ENCODE measurements at places on chromosomes 7 and 10.

DNA sequence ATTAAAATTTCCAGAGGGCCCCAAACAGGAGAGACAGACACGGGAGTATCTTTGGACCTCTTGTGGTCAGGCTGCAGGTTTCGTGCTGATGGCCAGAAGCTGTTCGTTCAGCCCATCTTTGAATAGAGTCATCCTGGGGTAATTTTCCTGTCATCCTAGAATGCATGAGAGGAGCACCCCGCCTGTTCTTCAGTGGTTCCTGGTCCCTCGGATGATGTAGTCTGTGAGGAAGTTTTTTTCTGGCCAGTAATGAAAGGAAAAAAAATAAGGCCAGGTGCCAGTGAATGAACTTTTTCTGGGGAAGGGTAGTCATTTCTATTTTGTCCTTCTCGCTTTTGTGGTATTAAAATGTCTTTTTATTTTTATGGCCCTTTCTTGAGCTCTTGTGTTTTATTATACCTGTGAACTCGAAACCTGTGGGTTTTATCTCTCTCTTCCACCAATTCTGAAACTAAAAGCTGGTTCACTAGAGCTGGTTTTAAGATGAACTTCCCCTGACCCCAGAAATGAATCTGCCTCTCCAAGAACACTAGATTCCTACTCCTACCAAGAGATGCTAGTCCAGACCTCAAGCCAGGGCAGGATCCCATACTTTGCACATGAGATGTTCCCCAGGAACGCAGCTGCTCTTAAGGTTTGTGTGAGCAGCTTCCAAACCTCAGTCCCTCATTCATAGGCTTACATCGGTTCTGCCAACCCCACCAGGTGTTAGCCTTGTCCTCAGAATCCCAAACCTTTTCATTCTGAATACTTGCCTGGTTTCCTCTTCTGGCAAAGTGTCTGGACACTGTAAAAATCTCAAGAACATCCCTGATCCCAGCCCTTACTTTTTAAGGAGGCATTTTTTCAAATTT, 15.4 kb upstream of the MEST start:
- no peak for ATAC-seq

- no peak for ATAC-seq
Measured at GRCh38 chr10:121921238-121921931, 6.4 kb downstream of the ATE1 start.

DNA sequence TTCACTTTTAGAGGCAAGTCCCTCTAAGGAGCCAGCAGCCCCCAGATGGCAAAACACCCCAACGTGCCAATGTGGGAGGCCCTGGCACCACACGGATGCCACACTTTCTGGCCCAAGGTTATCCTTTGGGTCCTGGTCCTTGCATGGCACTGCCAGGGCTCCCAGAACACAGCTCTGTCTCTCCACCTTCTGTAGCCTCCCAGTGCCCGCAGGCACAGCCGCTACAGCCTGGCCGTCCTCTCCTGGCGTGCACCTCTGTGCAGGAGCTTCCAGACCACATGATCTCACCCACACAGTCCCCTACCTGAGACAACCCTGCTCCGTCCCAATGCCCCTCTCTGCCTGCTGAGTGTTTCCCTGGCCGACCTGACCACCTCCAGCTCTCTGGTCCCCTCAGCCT, 215.0 kb downstream of the TNS3 start:
- no peak for ATAC-seq

- no peak for ATAC-seq
Measured at GRCh38 chr10:61632057-61632670, 30.6 kb upstream of the CABCOCO1 start.

DNA sequence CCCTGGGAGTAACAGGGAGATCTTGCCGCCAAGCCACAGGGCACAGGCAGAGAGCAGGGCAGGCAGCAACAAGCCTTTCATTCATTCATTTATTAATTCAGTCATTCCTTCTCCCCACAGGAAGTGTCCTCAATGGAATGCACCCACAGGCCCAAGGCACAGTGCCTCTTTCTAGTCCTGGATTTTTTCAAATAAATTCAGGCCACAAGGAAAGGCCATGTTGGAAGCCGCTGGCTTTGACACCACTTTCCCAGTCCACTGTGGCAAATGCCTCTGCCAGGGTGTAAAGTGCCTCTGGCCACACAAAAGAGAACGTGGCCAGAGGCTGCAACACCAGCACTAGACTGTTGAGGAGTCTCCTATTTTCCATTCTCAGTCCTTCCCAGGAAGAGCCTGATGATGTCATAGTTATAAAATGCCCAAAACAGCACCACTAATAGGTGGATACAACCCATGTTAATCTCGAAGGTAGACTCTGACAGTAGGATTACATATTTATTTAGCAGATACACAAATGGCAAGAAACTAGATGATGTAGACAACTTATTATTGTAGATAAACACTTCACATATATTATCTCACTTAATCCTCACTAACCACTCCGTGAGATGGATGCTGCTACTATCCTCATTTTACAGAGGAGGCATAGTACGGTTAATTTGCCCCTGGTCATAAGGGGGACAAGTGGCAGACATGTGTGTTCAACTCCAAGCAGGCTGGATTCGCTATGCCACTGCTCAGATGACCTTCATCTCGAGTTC, 5.5 kb downstream of the JAZF1 start:
- no peak for ATAC-seq

DNA sequence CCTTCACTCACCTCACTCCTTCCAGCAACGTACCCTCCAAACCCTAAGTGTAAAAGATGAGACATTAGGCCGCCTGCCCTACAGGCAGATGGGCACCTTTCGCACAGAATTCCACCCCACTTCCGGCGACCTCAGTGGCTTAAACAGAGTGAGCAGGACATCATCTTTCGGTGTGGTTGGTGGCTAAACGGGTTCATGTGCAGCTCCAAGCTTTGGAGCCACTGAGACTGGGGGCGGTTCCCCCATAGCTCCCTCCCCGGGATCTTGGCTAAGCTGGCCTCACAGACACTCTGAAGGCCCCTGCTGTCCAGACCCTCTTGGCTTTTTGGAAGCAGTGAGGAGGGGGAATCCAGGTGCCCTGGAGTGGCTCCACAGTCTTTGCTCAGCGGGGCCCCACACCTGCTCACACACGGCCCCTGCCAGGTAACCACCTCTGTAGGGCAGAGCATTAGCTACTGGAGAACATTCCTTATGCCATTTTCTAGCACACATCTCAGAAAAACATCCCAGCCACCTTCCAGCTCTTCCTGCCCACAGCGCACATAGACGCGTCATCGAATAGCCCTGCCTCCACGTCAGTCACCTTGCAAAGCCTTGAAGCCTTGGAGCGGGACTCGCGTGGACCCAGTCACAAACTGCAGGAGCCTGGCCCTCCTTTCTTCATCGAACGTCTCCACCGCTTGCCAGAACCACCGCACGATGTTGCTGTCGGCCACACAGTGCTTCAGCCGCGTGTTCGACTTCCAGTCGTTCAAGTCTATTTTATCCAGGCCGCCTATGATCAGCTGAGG, 108.8 kb downstream of the SMURF1 start:
- no peak for ATAC-seq

- peak; percentile 67 for ATAC-seq
Measured at GRCh38 chr10:92240289-92241157, 50.4 kb downstream of the CPEB3 start.

GRCh38 chr7:101023839-101024238, 4.0 kb downstream of the MUC17 start:
- ATAC-seq, result no peak

GRCh38 chr10:53406532-53406931, 633.9 kb upstream of the MBL2 start:
- no peak for ATAC-seq
